ENCODE measurements at places on chromosomes 7 and 10.

GRCh38 chr10:102468683-102469082 is 17.3 kb upstream of the C10orf95 start:
- DNase-seq: no peak

DNA sequence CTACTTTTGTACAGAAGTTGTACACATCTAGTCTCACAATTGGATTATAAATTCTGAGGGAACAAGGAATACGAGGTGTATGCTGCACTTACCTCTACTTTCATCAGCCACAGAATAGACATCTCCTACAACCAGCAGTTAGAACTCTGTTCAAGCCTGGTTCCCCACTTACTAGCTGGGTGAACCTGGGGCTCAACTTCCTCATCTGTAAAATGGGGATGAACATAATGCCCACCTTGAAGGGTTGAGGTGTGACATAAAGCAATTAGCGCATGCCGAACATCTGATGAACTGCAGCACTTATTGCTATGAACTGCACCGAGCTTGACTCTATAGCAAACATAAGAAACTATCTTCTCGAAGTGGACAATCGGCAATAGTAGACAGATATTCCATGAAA is 25.3 kb downstream of the XPNPEP1 start:
- no peak for DNase-seq

- no peak for DNase-seq
Observed at GRCh38 chr7:112144284-112145059, 61.7 kb downstream of the DOCK4 start.

DNA sequence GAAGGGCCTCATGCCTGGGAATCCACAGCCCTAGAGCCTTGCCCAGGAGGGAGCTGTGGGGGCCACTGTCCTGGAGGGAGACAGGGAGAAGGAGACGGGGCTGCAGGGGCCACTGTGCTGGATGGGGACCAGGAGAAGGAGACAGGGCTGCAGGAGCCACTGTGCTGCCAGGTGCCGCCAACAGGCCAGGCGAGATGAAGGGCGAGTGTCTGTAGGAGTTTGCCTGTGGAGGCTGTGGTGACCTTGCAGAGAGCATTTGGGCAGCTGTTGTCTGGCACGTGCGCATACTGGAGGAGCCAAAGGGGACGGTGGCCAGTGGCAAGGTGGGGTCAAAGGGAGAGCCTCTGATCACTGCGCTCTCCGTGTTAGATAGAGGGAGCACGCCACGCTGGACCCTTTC is 79.2 kb downstream of the NKX6-2 start:
- no peak for DNase-seq

GRCh38 chr7:100895956-100896731 is 456 bp upstream of the ACHE start:
- no peak for DNase-seq

DNA sequence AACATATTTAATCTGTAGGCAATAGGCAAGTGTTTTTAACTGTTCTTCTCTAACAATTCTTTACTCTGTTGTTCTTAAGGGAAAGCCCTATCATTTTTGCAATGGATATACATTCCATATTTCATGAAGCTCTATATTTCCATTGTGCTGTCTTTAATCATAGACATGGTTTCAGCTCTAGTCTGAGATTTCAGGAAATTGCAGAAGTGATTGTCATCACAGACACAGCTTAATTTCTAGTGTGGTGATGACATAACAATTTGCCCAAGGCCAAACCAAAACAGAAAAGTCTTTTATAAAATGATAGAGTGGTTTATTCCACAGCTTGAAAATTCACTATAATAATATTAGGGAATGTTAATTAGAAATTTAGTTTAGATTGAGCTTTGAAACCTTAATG is 494.1 kb upstream of the SEMA3A start:
- DNase-seq: no peak

DNA sequence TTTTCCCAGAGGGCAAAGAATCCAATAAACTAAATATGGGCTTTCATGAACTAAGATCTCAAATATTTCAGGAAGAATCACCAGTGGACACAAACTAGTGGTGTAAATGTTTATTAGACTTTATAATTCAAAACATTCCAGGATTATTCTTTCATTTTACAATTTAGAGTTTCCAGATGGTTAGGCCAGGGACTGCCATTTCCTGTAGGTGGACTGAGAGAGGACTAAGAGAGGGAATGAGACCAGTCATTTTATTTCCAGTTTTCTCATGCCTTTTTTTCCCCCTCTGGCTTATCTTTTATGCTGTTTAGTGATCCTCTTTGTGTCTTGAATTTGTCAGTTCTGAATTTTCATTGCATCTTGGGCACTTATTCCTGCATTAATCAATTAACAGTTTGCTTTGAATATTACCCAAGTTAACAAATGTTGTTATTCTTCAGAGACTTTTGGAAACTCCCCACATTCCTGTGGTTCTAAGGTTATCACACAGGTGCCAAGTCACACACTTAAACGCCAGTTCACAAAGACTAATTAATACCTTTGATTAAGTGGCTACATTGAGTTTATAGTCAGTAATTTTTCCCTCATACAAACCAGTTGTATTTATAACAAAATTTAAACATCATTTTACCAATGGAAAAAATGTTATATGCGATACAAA is 12.3 kb downstream of the CISD1 start:
- DNase-seq: no peak

GRCh38 chr7:26291251-26291650 is 411 bp upstream of the SNX10 start:
- DNase-seq: no peak

- DNase-seq: no peak
Observed at GRCh38 chr7:44313016-44313415, 12.4 kb downstream of the CAMK2B start.

DNA sequence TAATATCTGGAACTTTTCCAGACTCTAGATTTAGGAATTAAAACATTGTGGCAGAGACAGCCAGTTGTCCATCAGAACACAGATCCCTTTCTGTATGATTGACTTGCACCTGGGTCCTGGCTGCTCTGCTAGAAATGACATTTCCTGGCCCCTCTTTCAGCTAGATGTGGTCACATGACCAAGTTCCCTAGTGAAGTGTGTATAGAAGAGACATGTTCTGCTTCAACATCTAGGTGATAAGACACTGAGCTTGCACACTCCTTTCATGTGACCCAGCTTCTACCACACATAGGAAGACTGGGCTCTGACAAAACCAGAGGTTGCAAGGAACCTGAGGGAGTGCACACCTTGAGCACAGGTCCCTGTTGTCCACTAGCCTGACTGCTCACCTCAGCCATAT is 22.8 kb upstream of the DYNC1I1 start:
- no peak for DNase-seq

- no peak for DNase-seq
Observed at GRCh38 chr7:155418941-155419755, 38.8 kb upstream of the EN2 start.

GRCh38 chr10:76398043-76398710 is 966.8 kb downstream of the LRMDA start:
- DNase-seq: no peak

DNA sequence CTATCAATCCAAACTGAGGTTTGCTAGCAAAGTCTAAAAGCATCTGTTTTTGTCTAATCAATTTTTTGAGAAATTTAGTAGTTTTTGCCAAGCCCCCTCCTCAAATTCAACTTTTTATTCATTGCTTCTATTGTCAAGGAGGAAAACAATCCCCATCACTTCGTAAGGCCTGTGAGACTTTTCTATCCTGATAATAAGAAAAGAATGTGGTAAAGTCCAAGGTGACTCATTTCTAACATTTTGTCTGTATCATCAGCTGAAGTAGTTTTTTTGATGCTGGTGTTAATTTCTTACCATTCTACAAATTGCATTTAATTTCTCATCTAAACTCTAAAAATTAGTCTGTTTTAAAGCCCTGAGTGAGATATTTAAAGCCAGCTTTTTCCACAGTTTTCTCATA is 11.7 kb downstream of the ANK3 start:
- DNase-seq: no peak

- no peak for DNase-seq
Observed at GRCh38 chr7:26169271-26169670, 17.3 kb downstream of the NFE2L3 start.

DNA sequence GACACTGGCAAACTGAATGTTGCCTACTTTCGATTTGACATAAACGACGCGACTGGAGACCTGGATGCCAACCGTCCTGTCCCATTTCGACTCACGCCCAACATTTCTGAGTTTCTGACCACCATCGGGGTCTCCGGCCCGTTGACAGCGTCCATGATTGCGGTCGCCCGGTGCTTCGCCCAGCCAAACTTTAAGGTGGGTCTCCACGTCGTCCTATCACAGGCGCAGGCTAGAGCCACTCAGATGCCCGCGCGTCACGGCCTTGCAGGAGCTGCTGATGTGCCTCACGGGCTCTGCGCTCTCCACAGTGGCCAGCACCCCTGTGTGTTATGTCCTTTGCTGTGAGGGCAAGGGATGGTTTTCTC is 132.6 kb downstream of the SMURF1 start:
- DNase-seq: no peak

DNA sequence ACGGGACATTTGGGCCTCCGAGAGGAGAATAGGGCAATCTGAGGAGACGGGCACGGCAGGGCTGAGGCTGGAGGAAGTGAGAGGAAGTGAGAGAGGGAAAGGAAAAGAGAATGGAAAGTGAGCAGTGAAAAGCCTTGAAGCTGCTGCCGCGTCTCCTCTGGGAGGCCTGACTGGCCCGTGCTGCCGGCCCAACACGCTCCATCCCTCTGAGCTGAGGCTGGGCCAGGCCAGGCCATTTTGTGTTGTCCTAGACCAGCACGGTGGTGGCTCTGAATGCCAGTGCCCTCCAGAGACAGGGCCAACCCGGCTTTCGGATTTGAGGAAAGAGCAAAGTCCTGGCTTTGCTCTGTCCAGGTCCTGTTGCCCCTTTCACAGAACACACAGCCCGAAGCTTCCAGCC is 361.1 kb upstream of the SHH start:
- DNase-seq: no peak

DNA sequence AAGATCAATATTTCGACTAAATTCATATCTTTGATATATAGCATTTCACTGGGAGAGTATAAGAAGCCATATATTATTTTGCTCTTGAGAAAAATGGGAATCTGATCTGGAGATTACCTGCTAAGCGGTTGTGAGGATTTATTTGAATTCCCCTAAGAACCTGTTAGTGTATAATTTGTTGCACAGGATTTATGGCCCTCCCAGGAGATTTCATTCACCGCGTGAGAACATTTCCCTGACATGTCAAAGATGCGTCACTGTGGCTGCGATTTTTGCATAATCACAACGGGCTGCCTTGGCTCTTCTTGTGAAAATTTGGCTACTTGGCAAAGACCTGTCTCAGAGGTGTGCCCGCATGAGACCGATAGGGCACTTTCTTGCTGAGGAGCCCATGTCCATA is 184.7 kb upstream of the PFKP start:
- no peak for DNase-seq

DNA sequence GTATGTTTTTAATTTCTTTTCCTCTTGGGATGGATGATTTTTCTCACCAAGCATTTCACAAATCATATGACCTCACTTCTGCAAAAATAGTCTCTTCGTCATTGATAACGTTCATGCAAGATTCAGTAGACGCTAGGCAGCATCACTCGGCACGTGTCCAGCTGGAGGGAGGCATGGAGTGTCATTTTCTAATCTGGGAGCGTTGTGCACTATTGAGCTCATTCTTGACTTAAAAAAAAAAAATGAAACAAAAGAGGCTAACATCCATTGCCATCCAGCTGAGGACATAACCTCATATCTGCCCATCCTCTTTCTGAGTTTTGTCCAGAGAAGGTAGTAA is 56.2 kb downstream of the COL17A1 start:
- no peak for DNase-seq

- no peak for DNase-seq
Observed at GRCh38 chr7:151662251-151662826, 142.6 kb upstream of the RHEB start.

DNA sequence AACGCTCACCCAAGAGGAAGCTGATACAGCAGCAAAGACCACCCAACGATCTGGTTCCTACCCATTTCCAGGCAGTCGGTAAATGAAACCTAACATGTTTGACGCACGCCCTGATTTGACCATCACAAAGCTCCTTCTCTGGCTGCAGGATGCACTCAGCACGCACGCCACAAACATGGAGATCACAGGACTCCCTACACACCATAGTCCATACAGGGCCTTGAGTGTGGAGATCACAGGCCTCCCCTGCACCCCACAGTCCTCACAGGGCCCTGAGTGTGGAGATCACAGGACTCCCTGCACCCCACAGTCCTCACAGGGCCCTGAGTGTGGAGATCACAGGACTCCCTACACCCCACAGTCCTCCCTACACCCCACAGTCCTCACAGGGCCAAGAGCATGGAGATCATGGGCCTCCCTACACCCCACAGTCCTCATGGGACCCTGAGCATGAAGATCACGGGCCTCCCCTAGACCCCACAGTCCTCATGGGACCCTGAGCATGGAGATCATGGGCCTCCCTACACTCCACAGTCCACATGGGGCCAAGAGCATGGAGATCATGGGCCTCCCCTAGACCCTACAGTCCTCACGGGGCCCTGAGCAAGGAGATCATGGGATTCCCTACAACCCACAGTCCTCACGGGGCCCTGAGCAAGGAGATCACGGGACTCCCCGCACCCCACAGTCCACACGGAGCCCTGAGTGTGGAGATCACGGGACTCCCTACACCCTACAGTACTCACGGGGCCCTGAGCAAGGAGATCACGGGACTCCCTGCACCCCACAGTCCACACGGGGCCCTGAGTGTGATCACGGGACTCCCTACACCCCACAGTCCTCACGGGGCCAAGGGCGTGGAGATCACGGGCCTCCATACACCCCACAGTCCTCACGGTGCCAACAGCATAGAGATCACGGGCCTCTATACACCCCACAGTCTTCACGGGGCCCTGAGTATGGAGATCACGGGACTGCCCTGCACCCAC is 409.2 kb downstream of the DNAJB6 start:
- no peak for DNase-seq

DNA sequence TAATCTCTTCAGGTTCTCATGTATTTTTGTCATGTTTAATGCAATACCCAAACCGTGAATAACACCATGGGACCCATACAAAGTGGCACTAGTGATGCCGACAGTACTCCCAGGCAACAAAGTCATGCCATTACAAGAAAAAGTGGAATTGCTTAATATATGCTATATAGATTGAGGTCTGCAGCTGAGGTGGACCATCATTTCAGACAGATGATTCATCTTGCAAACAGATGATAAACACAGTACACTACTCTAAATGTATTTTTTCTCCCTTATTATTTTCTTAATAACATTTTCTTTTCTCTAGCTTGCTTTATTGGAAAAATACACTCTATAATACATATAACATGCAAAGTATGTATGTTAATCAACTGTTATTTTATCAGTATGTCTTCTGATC is 14.6 kb upstream of the PCDH15 start:
- no peak for DNase-seq

- peak; percentile 51 for DNase-seq
Observed at GRCh38 chr7:51316666-51317581, at the start of gene COBL. Gene COBL (minus strand): TSS chr7:51316809. CDS start chr7:51316633, 176 bp downstream.

- peak; percentile 90 for DNase-seq
Observed at GRCh38 chr7:75914655-75915415, at the start of gene POR. Gene POR (plus strand): TSS chr7:75915155. CDS start chr7:75954002, 38,847 bp downstream.

All from NT2/D1 (cell line).